Gastrocnemius medialis (tissue), 4 donors: ENCODE measurements at places on chromosomes 3 and 15. TPM values are rescaled to one million over a fixed set of nuclear protein-coding genes. Genes with fewer than 3 reads are reported as not detected.

- no peaks in the 10 kb centered on the region for H3K27me3 ChIP-seq
- H3K4me3 ChIP-seq: no peak overlapping the region
- no peak overlapping the region for H3K27ac ChIP-seq
- no peak for DNase-seq
- H3K4me1 ChIP-seq: no peaks in the 10 kb centered on the region
These were observed 18.4 kb upstream of the GHSR start for GRCh38 chr3:172466553-172467130.

GRCh38 chr3:10774825-10775224 lies 41.2 kb upstream of the SLC6A11 start:
- H3K4me1 ChIP-seq: no peaks in the 10 kb centered on the region
- no peak overlapping the region for H3K4me3 ChIP-seq
- no peak for DNase-seq
- no peaks in the 10 kb centered on the region for H3K36me3 ChIP-seq
- H3K27me3 ChIP-seq: peaks cover 9% of the 10 kb centered on the region

DNA sequence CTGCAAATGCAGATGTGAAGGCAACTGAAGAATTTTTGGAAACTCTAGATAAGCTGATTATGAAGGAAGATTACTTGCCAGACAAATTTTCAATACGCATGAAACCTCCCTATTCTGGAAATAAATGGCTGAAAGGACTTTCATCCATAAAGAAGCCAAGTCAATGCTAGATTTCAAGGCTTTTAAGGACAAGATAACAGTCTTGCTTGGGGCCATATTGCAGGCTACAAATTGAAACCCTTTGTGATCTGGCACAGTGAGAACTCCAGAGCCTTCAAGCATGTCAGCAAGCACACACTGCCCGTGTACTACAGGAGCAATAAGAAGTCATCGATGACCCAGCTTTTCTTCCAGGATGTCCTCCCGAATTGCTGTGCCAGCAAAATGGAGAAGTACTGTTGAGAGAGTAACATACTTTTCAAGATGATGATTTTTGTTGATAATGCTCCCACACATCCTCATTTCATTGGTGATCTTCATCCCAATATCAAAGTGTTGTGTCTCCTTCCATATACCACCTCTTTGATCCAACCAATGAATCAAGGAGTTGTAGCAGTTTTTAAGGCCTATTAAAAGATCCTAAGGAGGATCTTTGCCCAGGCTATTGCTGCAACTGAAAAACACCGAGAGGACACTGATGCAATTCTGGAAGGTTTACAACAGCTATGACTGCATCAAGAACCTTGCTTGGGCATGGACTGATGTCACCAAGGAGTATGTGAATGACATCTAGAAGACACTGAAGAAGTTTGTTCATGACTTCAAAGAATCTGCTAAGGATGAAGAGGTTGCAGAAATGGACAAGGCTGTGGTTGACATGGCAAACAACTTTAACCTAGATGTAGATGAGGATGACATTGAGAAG lies 20.3 kb downstream of the CALML4 start:
- DNase-seq: peak; percentile 41
- peaks cover 21% of the 10 kb centered on the region for H3K36me3 ChIP-seq
- H3K27me3 ChIP-seq: no peaks in the 10 kb centered on the region
- peak overlapping the region; percentile 81 for H3K27ac ChIP-seq
- H3K4me1 ChIP-seq: peaks cover 48% of the 10 kb centered on the region

The EBLN2 gene
- total RNA-seq: 0.18 TPM

The ZDHHC23 gene
- total RNA-seq: 3.4 TPM

DNA sequence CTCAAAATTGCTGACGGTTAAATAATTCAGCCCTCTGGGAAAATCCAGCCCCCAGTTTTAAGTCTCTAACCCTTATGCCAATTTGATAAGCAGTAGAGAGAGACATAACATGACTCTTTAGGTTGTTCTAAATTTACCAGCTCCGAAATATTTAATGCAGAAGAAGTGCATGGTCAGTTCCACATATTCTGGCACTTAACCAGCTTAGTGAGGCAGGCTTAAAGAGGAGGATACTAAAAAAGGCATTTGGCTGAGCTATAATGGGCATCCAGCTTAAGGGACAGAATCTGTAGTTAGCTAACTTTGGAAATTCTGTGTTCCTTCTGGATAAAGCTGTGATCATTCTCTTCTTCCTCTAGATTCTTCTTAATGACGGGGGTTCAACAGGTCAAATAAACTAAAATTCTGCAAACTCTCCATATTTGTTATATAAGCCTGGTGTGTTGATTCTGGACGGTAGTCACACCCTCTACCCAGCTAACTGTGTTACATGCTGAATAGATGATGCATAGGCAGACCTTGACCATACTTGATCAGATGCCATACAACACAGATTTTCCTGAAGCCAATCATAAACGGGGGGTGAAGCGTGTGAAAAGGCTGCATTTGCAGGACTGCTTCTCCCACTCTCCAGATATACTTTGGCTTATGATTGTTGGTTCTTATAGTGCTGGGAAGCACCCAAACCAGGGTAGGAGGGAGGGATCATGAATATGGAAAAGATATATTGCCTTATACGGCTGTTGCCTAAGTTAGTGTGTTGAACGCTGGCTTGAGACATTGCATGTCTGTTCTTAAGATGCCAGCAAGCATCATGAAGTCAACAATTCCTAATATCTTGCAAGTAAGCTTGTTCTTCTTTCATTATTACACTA lies 118.4 kb downstream of the FGF12 start:
- H3K36me3 ChIP-seq: no peaks in the 10 kb centered on the region
- H3K4me1 ChIP-seq: no peaks in the 10 kb centered on the region
- H3K4me3 ChIP-seq: no peak overlapping the region
- no peak for DNase-seq
- no peak overlapping the region for H3K27ac ChIP-seq
- H3K27me3 ChIP-seq: no peaks in the 10 kb centered on the region

DNA sequence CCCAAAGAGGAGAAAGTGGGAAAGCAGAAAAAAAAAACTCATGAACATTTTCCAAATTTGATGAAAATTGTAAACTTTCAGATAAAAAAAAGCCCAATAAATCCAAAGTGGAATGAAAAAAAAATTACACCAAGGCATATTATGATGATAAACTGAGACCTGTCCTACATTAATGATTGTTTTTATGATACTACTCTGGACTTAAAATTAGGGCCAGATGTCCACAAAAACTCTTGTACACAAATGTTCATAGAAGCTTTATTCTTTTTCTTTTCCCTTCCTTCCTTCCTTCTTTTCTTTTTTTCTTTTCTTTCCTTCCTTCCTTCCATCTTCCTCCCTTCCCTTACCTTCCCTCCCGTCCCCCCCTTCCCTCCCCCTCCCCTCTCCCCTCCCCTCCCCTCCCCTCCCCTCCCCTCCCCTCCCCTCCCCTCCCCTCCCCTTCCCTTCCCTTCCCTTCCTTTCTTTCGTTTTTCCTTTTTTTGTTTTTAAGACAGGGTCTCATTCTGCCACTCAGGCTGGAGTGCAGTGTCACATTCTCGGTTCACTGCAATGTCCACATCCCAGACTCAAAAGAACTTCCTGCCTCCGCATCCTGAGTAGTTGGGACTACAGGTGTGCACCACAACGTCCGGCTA lies 243.9 kb downstream of the MEIS2 start:
- H3K4me3 ChIP-seq: no peak overlapping the region
- no peak overlapping the region for H3K27ac ChIP-seq
- H3K36me3 ChIP-seq: no peaks in the 10 kb centered on the region
- no peaks in the 10 kb centered on the region for H3K27me3 ChIP-seq
- no peak for DNase-seq
- H3K4me1 ChIP-seq: no peaks in the 10 kb centered on the region

DNA sequence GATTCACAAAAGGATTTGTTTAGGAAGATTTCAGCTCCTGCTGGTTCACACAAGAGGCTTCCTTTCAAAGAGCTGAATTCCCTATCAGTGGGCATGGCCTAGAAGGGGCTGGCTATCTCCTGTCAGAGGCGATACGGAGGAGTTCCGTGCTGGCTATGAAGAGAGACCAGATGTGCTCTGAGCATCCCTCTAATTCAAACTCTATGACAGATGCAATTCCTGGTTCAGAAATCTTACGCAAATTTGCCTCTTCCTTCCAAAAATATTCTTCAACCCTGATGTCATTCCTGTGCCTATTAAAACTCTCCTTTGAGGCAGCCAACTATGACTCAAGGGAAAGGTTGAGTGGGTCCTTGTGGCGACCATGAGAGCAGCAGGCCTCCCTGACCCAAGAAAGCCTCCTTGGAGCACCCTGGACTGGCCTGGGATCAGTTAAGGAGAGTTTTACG lies 139.3 kb upstream of the HES1 start:
- peak overlapping the region; percentile 90 for H3K27ac ChIP-seq
- H3K36me3 ChIP-seq: no peaks in the 10 kb centered on the region
- no peak overlapping the region for H3K4me3 ChIP-seq

The GBE1 gene
- 319 TPM for total RNA-seq

DNA sequence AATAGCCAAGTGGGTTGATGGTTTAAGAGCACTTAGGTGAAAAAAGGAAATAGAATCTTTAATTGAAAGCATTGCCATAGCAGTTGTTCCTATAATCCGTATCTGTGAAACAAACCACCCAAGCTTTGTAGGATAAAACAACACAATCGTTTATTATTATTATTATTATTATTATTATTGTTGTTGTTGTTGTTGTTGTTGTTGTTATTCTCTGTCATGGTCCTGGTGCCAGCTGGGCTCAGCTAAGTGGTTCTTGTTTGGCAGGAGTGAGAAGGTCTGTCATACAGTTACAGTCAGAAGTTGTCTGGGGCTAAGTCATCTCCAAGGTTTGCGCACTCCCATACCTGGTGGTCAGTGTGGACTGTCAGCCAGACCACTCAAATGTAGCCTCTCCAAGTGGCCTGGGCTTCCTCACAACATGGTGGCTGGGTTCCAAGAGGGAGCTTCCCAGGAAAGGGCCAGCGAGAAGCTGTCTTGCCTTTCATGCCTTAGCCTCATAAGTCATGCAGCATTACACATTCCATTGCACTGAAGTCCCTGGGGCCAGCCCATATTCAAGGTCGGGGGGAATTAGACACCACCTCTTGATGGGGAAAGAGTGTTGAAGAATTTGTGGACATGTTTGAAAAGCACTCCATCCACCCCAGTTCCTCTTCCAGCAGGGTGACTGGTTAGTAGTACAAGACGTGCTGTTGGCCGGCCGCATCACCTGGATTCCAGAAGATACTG lies 54.3 kb upstream of the FGD5 start:
- no peaks in the 10 kb centered on the region for H3K27me3 ChIP-seq
- no peak for DNase-seq
- no peaks in the 10 kb centered on the region for H3K4me1 ChIP-seq
